ENCODE measurements at places on chromosomes 7 and 10.
A peak's percentile ranks its signal among the peaks of the same experiment; 100 is the strongest.

DNA sequence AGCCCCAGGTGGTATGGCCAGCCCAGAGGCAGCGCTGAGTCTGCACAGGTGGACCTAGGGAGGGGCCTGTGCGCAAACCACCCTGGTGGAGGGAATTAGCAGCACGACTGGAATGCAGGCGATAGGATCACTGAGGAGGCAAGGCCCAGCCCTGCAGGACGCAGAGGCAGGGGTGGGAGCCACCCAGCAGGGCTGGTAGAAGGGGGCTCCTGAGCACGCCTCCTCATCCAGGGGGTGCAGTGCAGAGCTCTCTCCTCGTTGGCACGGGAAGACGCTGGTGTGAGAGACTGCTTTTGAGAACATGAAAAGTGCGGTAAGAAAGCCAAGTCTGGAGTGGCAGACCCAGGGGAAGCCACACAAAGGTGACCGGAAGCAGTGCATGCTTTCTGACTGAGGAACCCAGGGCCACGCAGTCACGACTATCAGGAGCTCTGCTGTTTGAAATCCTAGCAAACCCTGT is 6.0 kb downstream of the FXYD4 start:
- DNase-seq: no peak

- no peak for DNase-seq
Measured at GRCh38 chr7:25964483-25964991, 187.5 kb upstream of the NFE2L3 start.

DNA sequence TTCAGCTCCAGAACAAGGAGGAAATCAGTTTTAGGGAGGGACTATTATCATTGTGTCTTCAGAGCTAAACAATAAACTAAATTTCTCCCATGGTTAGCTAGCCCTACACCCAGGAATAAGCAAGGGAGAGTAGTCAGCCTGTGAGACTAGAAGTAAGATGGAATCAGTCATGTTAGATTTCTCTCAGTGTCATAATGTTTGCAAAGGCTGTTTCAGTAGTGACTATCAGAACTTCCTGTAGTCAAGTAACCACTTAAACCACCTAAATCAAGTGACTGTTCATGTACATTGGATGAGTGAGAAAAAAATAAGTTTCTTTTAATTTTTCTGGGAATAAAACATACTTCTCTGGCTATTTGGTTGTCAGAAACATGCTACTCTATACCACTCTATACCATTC is 121.6 kb downstream of the KCND2 start:
- no peak for DNase-seq

- DNase-seq: no peak
Measured at GRCh38 chr7:100719523-100720278, 567 bp upstream of the EPO start.

GRCh38 chr7:92854501-92855238 is 18.3 kb upstream of the CDK6 start:
- no peak for DNase-seq

DNA sequence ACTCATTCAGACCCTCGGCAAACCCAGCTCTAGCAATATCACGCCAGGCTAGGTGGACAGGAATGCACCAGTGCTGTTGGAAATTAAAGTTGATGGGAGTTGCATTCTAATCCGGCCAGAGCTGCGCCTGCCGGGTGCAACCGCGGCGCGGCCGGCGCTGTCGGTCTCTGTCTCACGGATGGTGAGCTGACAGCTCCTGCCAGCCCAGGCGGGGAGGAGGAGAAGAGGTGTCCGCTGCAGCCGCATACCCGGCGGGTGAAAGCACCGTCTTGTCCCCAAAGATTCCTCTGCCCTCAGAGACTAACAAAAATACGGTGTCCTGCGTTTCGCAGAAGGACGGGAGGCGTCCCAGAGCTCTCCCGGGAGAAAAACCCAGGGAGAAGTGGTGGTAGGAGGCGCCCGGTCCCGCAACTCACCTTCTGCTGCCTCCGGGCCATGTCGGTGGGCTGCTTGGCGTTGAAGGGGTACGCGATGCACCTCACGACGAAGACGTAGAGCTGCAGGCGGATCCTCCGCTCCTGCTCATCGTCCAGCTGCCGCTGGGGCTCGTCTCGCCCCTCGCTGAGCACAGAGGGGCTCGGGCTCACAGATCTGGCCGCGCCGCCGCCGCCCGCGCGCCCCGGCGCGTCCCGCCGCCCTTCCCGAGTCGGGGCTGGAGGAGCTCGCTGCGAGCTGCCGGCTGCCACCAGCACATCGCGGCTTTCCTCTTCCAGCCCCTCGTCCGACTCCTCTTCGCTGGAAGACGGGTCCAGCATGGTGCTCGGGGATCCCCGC is 490 bp downstream of the CADPS2 start:
- DNase-seq: peak; percentile 33

DNA sequence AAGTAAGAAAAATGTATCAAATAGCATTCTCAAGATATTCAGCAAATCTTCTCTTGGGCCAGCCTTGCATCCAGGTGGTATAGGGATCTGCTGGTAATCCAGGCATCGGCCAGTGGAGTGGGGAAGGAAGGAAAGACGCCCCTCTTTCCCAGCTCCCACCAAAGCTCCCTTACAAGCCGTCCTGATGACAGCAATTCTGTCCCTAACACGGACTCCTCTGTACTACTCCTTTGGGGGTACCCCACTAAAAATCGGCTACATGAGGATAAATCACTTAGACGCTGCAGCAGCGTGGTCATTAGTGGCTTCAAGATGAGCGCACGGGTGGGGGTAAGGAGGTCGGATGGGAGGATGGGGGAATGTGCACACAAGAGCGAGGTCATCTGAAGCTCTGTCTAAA is 24.7 kb upstream of the NUB1 start:
- DNase-seq: no peak

- no peak for DNase-seq
Measured at GRCh38 chr10:76285012-76285411, 853.6 kb downstream of the LRMDA start.

GRCh38 chr7:117116211-117116610 is 162.9 kb downstream of the ST7 start:
- DNase-seq: no peak

DNA sequence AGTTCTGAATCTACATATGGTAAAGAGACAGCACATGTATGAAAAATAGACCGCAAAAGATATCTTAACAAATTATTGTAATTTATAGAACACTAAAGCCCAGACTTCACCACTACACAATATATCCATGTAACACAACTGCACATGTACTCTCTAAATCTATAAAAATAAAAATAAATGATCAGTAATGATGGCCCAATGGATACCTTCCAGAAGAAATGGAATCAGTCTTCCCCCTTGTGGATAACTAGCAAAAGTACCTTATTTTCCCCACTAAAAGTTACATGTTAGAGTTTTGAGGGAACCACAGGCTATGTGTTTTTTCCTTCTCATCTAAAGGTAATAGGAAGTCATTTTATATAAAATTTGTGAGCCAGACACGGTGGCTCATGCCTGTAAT is 25.7 kb downstream of the C7orf25 start:
- DNase-seq: no peak

- DNase-seq: peak; percentile 3
Measured at GRCh38 chr7:81447351-81447952, 322.4 kb downstream of the HGF start.

- DNase-seq: no peak
Measured at GRCh38 chr7:34740840-34741239, 82.8 kb downstream of the NPSR1 start.

DNA sequence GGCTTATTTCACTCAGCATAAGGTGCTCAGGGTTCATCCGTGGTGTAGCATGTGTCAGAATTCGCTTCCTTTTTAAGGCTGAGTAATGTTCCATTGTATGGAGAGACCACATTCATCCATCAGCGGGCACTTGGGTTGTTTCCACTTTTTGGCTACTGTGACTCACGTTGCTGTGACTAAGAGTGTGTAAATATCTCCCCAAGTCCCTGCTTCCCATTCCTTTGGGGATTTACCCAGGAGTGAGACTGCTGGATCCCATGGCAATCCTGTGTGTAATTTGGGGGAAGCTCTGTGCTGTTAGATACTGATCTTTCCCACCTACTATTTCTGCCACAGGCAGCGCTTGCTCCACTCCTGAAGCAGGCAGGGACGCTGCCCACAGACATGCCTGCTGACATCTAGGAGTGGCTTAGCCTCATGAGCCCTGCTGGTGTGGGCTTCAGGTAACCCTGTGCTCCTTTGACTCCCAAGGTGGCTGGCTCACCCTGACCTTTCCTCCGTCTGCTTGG is 346.0 kb downstream of the FRMD4A start:
- no peak for DNase-seq

GRCh38 chr7:77893813-77894212 is 95.2 kb downstream of the PHTF2 start:
- no peak for DNase-seq

Data from NCI-H1436 (cell line).